ENCODE measurements at places on chromosomes 7 and 10.

- no peak for DNase-seq
Measured at GRCh38 chr10:95834406-95834805, 73.4 kb upstream of the CC2D2B start.

- no peak for DNase-seq
Measured at GRCh38 chr7:55065511-55066229, 46.9 kb downstream of the EGFR start.

DNA sequence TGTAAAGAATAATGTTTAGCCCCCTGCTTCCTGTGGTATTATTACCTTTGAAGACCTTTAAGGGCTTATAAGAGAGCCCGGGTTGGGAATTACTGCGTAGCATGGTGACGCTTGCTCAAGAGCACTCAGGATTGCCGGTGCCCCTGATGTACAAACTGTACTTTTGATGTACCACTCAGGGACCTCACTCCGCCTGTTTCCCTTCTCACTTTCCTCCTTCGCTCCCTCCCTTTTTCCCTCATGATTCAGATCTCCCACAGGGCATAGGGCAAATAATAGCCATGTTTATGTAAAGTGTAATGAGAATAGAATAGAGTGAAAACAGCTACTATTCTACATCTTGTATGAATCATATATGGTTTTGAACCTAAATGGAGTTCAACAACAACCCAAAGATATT lies 77.8 kb upstream of the PDCD4 start:
- DNase-seq: no peak

- no peak for DNase-seq
Measured at GRCh38 chr10:115974351-115974750, 298.7 kb downstream of the GFRA1 start.

DNA sequence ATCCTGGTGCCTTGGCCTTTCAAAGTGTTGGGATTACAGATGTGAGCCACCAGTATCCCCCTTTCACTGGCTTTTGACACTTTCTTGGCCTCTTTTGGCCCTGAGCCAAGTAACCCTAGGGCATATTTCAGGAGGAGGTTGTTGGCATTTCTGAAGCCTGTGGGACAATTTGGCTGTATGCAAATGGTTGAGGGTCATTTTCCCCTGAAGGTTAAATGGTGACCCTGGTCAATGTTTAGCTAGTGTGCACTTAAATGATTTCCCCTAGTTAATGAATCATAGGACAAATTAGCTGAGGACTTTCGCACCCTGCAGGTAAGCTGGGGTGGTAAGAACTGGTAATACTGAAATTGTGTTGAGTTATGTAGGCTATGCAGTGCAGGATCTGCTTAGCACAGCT lies 660.5 kb downstream of the LRMDA start:
- DNase-seq: no peak

DNA sequence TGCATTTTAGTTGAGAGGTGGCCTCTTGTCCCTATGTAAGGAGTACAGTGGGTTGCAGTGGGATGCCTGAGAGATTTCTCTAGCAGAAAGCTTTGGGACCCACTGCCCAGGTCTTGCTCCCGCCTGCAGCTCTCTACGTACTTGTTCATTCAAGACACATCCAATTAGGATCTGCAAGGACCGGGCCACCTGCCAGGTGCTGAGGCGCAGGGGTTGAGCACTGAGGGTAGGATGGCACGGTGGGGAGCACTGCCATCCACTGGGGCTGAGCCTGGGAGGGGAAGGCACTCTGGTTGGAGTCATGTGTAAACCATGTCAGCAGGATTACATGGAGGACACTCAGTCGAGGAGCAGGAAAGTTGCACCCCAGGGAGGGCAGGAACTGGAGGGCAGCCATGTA lies 191.1 kb upstream of the GRB10 start:
- no peak for DNase-seq
